ENCODE measurements at places on chromosomes 2 and 18.

- DNase-seq = no peak
Measured at GRCh38 chr2:17441790-17442189, 76.5 kb downstream of the RAD51AP2 start.

GRCh38 chr2:225091336-225091735, 49.1 kb upstream of the DOCK10 start:
- no peak for DNase-seq

DNA sequence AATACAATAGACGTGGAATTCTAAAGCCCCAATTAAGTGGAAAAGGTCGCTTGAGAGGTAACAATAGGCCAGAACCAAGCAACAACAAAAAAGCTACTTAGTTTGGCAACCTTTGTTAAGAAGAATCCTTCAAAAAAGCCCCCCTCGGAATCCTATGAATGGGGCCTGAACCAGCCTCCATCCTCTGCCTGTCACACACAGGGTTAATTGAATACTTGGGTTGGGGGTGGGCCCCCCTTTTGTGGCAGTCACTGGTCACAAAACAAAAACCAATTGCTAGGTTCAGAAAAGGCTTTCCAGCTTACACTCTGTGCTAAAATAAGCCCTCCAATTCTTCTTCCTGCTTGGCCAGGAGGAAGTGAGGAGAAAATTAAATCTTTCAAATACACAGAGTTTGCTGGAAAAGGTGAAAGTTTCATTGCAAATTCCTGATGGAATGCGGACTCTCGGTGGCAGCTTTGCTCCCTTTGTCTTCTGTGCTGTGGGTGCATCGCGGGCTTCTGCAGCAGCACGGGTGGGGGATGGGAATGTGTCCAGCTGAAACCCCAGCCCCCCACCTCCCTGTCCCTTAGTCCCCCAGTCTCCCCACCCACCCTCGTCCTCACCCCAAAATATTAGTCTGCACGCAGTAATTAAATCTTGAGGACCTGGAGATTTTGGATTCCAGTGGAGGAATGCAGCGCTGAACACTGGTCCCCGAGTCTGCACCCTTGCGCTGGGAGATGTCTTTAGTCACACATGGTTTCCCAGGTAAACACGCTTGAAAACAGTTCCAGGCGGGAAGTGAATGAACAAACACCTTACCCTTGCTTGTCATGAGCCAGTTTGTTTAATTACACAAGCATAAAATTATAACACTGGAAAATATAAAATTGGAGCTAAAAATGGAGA, 254.3 kb downstream of the SOX11 start:
- DNase-seq = no peak

- no peak for DNase-seq
Measured at GRCh38 chr2:25374411-25374810, 32.7 kb upstream of the DNMT3A start.

DNA sequence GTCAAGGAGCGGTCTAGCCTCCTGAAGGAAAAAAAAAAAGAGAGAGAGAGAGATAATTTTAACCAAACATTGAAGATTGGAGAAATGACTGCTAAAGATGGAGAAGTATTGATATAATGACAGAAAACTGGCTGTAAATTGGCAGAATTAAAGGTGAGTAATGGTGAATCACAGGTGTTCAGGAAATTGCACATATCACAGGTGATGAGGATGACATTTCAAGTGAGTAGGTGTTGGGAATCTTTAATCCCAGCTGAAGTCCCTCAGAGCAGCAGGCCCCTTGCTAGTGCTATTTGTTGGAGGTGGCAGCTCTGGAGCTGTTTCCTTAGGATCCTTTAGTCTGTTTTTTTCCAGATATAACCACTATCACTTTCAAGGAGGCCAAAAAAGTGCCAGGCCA, 678.4 kb upstream of the VRK2 start:
- no peak for DNase-seq

GRCh38 chr2:62369541-62370202, 136.3 kb downstream of the TMEM17 start:
- DNase-seq = peak; percentile 84

- DNase-seq = peak; percentile 78
Measured at GRCh38 chr18:70454704-70455322, 166.0 kb downstream of the SOCS6 start.

- DNase-seq = no peak
Measured at GRCh38 chr2:230161184-230161583, 58.6 kb downstream of the SP110 start.

DNA sequence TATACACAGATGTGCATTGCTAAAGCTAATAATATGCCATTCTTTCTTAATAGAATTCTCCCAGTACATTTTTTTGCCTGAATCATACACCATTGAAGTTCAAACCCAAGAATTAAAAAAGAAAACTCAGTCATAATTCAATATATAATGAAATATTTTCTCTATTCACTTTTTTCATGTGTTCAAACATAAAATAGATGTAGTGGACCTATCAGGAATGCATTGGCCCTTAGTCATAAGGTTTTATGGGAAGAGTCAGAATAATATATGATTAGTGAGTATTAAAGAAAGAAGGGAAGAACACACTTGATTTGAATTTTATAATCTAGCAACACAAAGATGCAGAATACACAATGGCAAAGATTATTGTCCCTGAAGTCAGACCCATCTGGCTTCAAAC, 297.0 kb upstream of the COL3A1 start:
- no peak for DNase-seq

- DNase-seq = no peak
Measured at GRCh38 chr2:100021791-100022340, 120.5 kb downstream of the AFF3 start.

DNA sequence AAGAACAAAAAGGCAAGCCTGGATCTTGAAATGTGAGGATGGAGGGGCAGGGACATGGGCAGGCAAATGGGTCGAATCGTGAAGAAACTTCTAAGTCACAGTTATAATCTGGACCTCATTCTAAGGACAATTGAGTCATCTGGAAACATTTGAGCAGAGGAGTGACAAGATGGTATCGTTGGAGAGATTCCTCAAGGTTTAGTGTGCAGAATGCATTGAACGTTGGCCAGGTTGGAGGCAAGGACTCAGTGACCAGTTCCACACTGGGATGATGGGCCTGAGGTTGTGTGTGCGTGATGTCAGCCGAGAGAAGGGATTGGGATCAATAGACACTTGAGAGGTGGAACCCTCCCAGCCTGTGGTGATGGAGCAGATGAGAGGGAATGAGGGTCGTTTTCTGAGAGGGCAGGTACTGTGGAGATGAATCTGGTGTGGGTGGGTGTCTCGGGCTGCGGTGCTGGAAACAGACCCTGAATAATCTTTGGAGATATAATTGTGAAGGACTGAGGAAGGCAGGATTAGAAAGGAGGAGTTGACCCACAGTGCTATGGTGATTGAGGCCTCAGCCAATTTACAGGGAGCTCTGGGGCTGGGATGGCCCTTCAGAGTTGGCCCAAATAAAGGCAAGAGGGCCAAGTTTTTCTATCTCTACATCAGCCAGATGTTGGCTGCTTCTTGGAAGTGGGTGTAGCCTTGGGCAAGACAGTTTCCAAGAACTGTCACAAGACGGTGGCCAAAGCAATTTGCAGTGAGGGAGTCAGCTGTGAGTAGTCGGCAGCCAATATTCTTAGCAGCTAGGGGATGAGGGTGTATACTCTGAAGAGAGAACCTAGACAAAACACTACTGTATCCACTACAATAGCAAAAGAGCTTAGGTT, 5.8 kb upstream of the ZNF532 start:
- DNase-seq = no peak

GRCh38 chr2:71897137-71897480, 250.6 kb downstream of the CYP26B1 start:
- no peak for DNase-seq

- no peak for DNase-seq
Measured at GRCh38 chr18:48679236-48679635, 140.4 kb downstream of the CTIF start.

All from NCI-H82 (cell line).